ENCODE measurements at places on chromosomes 12 and 14.

- peak; percentile 90 for DNase-seq
Observed at GRCh38 chr14:100842799-100843198, 16.9 kb downstream of the MEG3 start.

DNA sequence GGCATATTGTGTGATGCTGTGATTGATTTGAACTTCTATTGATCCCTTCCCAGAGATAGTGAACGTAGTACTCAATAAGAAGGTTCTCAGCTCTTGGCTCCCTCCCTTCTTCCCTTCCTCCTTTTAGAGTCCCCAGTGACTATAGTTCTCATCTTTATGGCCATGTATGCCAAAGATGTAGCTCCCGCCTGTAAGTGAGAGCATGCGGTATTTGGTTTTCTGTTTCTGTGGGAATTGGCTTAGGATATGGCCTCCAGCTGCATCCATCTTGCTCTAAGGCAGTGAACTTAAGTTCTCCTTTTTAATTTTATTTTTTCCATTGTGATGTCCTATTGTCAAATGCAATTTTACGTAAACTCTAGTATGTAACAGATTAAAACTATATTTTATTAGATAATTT is 109.5 kb downstream of the AEBP2 start:
- DNase-seq: no peak

- peak; percentile 72 for DNase-seq
Observed at GRCh38 chr14:36553656-36554260, 28.7 kb downstream of the NKX2-8 start.

- DNase-seq: no peak
Observed at GRCh38 chr14:47103771-47104170, 452.2 kb upstream of the RPL10L start.

- no peak for DNase-seq
Observed at GRCh38 chr12:57958061-57958657, 16.8 kb downstream of the ATP23 start.

DNA sequence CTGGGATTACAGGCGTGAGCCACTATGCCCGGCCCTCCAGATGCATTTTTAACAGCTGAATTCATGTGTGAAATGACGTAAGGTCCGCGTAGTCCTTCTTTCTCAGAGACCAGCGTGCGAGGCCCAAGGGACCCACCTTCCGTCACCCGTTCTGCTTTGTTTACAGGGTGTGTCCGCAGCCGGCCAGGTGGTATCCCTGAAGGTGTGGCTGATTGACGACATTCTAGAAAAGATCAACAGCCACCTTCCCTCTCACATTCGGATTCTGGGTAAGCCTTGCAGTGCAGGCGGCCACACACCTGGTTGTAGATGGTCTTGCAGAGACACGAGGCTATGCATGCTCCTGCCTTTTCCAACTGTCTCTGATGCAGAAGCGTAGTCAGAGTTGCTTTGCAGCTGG is 9.9 kb downstream of the PUS1 start:
- peak; percentile 81 for DNase-seq

GRCh38 chr12:75784591-75784990 is 247.0 kb downstream of the PHLDA1 start:
- DNase-seq: peak; percentile 72

DNA sequence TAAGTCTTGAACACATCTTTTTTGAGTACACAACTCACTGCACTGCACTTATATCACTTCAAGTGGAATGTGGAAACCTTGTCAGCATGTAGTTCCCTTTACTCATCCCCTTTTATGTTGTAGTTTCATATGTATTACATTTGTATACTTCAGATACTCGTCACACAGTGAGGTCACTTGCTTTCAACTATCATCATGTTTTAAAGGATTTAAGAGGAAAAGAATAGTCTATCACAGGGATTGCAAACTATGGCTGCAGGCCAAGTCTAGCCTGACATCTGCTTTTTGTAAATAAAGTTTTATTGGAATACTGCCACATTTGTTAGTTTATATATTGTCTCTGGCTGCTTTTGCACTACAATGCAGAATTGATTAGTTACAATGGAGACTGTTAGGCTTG is 24.3 kb downstream of the CNOT2 start:
- no peak for DNase-seq

DNA sequence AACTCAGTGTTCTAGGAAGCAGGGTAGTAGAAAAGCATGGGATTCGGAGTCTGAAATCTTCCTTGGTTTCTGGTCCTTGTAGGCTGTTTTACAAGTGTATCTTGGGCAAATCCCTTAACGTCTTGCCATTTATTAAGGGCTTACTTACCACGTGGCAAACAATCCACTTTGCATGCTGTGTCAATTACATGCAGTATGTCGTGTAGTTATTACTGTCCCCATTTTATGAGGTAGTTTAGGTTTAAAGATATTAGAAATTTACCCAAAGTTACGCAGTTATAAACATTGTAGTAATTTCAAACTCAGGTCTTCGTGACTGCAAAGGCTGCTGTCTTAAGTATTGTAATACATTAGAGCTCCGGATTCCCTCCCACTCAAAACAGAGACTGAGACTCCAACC is 1.5 kb upstream of the NOVA1 start:
- no peak for DNase-seq

GRCh38 chr12:8996682-8997405 is 7.5 kb downstream of the KLRG1 start:
- DNase-seq: no peak

- DNase-seq: peak; percentile 49
Observed at GRCh38 chr14:32417956-32418552, 89.0 kb downstream of the AKAP6 start.

DNA sequence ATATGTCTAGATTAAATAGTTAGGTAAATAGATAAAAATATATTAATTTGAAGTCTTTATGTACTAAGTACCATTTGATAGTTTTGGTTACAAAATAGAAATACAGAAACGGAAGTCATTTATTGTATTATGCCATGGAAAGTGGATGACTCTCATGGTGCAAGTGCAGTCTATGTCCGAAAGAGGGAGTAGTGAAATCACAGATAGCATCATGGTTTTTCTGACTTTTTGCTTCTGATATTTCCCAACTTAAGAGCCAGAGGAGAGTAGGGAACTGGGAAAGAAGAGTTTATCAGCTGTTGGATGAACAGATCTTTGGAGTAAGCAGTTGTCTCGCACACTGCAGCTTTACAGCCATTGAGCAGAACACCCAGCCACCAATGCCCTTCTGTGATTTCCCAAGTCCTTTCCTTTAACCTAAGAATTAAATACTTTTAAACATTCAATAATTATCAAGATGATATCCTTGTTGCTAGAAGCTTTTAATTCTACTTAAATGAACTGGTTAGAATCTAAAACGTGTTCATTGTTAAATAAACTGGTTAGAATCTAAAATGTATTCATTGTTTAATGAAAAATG is 18.4 kb upstream of the SRGAP1 start:
- peak; percentile 15 for DNase-seq

- DNase-seq: no peak
Observed at GRCh38 chr12:71125949-71126348, 31.9 kb downstream of the TSPAN8 start.

DNA sequence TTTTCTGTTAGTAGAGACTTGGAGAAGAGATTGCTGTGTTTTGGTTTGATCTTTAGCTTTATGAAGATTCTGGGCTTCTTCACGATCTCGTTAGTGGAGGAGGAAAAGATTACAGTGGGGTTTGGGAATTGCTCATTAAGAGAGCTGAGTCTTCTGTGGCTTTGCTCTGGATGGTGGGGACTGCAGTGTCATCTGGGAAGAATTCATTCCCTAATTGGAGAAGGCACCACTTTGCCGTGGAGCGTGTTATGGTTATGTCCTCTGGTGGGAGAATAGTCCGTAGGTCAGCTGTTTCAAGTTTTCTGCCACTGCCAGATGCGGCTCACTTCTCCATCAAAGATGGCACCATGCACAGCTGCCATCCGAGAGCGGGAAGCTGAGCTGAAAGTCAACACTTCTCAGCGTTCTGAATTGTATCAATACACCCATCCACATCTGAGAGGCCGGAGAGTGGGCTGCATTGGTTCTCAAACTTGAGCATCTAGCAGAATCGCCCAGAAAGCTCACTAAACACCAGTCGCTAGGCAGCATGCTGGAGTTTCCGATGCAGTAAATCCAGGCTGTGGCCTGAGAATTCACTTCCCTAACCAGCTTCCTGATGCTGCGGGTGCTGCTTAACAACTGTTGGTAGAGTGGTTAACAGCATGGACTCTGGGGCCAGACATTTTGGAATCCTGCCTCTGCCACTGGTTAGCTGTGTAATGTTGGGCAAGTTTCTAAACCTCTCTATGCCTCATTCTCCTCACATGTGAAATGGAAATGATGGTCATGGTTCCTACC is 117.8 kb downstream of the PLXNC1 start:
- DNase-seq: no peak

GRCh38 chr14:95233702-95234241 is 76.4 kb upstream of the DICER1 start:
- DNase-seq: no peak

GRCh38 chr14:72742838-72743195 is 151.1 kb downstream of the DPF3 start:
- DNase-seq: no peak

GRCh38 chr12:70847871-70848270 is 72.7 kb downstream of the PTPRR start:
- DNase-seq: no peak

Measured in NCI-H1417 (cell line).